ENCODE measurements at places on chromosomes 5 and 9. TPM values are rescaled to one million over a fixed set of nuclear protein-coding genes. Genes with fewer than 3 reads are reported as not detected.

SLC34A3 gene
- total RNA-seq = not detected

- H3K27ac ChIP-seq = no peak overlapping the region
- no peak for DNase-seq
- peaks cover 3% of the 10 kb centered on the region for H3K4me1 ChIP-seq
- H3K4me3 ChIP-seq = no peak overlapping the region
- no peaks in the 10 kb centered on the region for H3K27me3 ChIP-seq
These were observed 8.2 kb upstream of the RUFY1 start for GRCh38 chr5:179542170-179542569.

TLR4 gene
- 8.5 TPM for total RNA-seq

WHRN gene
- 3.2 TPM for total RNA-seq

GRCh38 chr5:33524476-33524875 lies 83.7 kb downstream of the TARS1 start:
- no peaks in the 10 kb centered on the region for H3K4me1 ChIP-seq
- DNase-seq = no peak
- no peaks in the 10 kb centered on the region for H3K27me3 ChIP-seq
- no peak overlapping the region for H3K4me3 ChIP-seq

DNA sequence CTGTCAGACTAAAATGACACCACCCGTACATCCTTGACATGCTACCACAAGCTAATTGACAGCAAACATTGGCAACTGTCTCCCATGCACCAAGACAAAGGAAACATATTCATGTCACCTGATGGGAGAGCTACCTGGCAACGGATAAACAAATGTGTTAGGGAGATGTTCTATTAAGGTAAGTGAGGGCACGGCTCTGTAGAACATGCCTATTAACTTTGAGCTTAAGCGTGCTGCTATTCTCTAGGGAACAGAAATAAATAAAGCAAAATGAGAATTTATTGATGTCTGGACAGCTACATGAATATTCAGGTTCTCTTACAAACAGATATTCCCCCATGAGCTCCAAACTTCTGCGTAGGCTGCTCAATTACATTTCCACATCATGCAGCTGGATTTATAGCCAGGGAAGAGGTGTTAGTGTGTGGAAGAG lies 361.4 kb upstream of the RFX3 start:
- no peak overlapping the region for H3K4me3 ChIP-seq
- no peak for DNase-seq
- H3K27ac ChIP-seq = no peak overlapping the region
- no peaks in the 10 kb centered on the region for H3K36me3 ChIP-seq

- H3K4me3 ChIP-seq = peak overlapping the region; percentile 99
- DNase-seq = peak; percentile 17
- H3K4me1 ChIP-seq = peaks cover 11% of the 10 kb centered on the region
- no peaks in the 10 kb centered on the region for H3K36me3 ChIP-seq
These were observed 681 bp downstream of the FNIP1 start for GRCh38 chr5:131795879-131796792.

DNA sequence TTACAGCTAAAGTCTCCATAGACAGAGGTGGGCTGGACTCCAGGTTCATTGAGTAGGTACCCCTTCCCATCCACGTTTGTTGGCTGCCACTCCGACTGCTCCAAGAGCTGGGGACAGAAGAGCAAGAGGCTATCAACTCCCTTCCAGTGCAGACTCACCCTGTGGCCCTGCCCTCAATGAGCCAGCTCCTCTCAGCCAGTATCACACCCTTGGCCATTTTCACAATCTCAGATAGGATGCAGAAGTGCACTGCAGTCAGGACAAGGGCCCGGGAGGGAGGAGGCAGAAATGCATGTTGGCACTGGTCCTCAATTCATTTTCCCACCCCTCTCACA lies 6.2 kb downstream of the IRF1 start:
- no peaks in the 10 kb centered on the region for H3K27me3 ChIP-seq
- no peak for DNase-seq
- H3K4me3 ChIP-seq = no peak overlapping the region
- H3K36me3 ChIP-seq = peaks cover 82% of the 10 kb centered on the region
- peaks cover 17% of the 10 kb centered on the region for H3K4me1 ChIP-seq

GRCh38 chr5:68369023-68369359 lies 153.4 kb downstream of the PIK3R1 start:
- no peaks in the 10 kb centered on the region for H3K36me3 ChIP-seq
- H3K4me1 ChIP-seq = peaks cover 15% of the 10 kb centered on the region
- no peak overlapping the region for H3K27ac ChIP-seq
- H3K27me3 ChIP-seq = no peaks in the 10 kb centered on the region

DNA sequence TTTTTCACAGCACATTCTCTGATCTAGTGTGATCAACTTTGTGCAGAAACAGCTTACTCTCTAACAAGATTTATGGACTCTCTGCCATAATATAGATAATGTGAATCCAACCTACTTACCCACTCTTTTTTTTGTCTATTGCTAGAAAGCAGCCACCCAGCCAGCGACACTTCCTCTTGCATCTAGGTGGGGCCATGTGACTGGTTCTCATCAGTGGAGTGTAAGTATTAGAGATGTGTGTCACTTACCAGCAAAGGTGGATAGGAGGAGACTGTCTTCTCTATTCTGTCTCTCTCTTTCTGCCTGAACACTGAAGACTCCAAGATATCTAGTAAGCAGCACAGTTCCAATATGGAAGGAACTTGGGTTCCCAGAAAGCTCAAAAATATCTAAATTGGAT lies 174.8 kb downstream of the MCTP1 start:
- H3K36me3 ChIP-seq = no peaks in the 10 kb centered on the region
- H3K4me3 ChIP-seq = no peak overlapping the region
- no peak overlapping the region for H3K27ac ChIP-seq
- H3K4me1 ChIP-seq = no peaks in the 10 kb centered on the region

MZB1 gene
- 400 TPM for total RNA-seq

DNA sequence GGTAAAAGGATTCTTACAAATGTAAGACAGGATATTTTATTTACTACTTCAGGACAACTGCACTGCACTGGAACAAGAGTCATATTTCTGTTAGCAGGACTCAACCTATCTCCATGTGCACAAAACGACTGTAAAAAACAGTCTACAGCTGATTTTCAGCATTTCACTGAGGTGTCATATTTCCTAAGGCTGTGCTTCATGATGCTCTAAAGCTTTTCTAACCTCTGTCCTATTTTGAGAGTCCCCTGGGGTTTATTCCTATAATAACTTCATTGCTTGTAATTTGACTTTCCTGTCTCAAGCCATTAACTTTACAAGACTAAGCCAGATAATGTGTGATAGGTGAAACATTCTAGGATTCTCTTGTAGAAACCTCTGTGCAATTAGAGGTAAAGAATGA lies 472.3 kb downstream of the HINT1 start:
- no peaks in the 10 kb centered on the region for H3K4me1 ChIP-seq
- H3K36me3 ChIP-seq = no peaks in the 10 kb centered on the region
- no peaks in the 10 kb centered on the region for H3K27me3 ChIP-seq
- H3K27ac ChIP-seq = peak overlapping the region; percentile 61
- DNase-seq = no peak

TMEM215 gene
- not detected for total RNA-seq

DNA sequence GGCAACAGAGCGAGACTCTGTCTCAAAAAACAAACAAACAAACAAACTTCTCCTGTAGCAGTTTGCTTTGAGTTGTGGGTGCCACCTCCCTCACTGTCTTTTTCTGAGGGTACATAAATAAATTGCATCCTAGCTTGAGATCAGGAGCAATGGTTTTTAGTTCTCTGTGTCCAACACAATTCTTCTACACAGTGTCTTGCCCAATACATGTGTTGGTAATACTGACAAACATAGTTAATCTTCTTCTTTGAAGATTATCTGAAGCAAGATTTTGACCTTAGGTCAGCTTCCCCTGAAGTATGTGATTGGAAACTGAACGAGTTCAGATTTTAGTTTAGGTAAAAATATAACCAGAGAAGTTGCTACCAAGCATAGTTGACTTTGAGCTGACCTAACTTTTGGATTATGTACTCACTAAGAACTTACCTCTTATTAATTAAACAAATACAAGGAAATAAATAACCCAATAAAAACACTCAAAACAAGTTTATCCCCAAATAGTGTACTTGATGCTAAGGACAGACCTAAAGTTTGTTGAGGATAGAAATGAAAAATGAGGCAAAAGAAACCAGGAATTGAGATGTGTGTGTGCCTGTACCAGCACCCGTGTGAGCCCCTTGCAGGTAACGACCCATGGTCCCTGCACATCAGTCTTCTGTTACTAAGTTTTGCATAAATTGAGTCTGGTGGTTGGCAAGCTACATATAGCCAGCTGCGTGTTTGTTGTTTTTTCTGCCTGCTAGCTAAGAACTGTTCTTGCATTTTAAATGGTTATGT lies 16.2 kb downstream of the TJP2 start:
- H3K27me3 ChIP-seq = no peaks in the 10 kb centered on the region
- no peak for DNase-seq
- H3K4me1 ChIP-seq = peaks cover 23% of the 10 kb centered on the region
- H3K27ac ChIP-seq = no peak overlapping the region
- no peak overlapping the region for H3K4me3 ChIP-seq

DNA sequence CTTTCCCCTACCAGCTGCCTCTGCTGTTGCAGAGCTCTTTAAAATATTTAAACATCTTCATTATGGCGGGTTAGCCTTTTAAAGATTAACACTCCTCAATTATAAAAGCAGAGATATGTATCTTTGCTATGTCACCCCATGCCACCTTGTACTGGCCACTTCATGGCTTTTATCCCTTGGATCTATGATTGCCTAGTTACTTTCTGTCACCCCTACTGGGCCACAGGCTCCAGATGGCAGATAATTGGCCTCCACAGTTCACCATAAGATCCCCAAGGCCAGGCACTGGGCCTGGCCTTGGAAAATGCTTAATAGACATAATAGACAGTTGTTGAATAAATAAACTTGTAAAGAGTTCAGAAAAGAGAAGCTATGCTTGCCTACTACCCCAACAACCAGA lies 142.0 kb upstream of the SHB start:
- peaks cover 2% of the 10 kb centered on the region for H3K4me1 ChIP-seq
- no peaks in the 10 kb centered on the region for H3K36me3 ChIP-seq
- no peak for DNase-seq
- H3K4me3 ChIP-seq = no peak overlapping the region
- no peaks in the 10 kb centered on the region for H3K27me3 ChIP-seq

DNA sequence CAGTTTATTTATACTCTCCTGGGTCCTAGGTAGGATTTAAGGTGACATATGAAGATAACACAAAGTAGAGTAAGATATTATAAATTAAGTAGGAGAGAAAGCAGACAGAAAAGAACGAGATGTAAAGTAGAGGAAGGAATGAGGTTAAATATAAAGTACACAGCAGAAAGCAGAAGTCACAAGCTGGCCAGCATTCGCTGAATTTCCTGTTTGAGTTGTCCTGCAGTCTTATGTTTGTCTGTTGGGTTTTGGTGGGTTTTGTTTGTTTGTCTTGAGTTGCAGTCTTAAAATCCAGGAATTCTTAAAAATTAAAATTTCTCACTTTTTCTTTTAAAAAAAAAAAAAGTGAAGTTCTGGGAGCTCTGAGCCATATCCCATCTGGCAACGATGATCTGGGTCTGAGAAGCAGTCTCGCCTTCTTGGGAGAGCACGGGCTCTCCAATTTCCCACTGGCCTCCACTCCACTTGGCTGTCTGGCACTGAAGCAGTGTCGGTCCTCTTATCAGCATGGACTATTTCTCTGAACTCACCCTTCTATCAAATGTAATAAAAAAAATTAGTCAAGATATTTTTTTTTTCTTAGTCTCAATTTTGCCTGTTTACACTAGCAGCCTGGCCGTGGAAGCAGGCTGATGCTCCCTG lies 2.0 kb downstream of the S100Z start:
- no peak overlapping the region for H3K4me3 ChIP-seq
- H3K36me3 ChIP-seq = no peaks in the 10 kb centered on the region
- peaks cover 8% of the 10 kb centered on the region for H3K4me1 ChIP-seq
- no peaks in the 10 kb centered on the region for H3K27me3 ChIP-seq
- no peak overlapping the region for H3K27ac ChIP-seq
- DNase-seq = no peak

TOR1A gene
- 28.6 TPM for total RNA-seq

DNA sequence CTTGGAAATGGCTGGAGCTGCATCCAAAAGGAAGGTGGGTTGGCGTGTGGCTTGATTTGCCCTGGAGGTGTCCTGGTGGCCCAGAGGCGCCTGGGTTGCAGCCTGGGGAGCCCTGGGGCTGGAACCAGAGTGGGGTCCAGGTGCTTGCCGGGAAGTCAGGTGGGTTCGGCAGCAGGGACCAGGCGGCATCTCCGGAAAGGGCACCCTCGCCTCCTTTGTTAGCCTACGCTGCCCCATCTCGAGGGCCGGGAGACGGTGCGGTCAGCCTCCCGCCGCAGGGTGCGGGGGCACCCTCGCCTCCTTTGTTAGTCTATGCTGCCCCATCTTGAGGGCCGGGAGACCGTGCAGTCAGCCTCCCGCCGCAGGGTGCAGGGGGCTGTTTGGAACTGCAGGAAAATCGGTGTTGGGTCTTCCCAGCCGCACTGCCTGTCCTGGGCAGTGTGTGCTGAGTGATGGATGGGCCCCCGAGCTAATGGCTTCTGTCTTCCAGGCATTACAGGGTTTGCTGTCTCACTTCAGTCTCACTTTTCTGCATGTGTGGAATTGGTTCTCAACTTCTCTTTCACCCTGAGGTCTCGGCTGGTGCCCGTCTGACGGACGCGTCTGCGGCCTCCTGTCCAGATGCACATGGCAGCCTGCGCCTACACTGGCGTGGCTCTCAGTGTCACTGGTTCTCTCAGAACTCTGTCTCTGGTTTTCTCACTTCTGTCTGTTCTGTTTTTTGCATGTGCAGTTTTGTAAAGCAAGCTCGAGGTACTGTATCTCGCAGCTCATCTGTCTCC lies 139.0 kb downstream of the CACNA1B start:
- no peak overlapping the region for H3K27ac ChIP-seq
- no peaks in the 10 kb centered on the region for H3K4me1 ChIP-seq
- H3K36me3 ChIP-seq = no peaks in the 10 kb centered on the region
- H3K4me3 ChIP-seq = no peak overlapping the region
- DNase-seq = no peak

DNA sequence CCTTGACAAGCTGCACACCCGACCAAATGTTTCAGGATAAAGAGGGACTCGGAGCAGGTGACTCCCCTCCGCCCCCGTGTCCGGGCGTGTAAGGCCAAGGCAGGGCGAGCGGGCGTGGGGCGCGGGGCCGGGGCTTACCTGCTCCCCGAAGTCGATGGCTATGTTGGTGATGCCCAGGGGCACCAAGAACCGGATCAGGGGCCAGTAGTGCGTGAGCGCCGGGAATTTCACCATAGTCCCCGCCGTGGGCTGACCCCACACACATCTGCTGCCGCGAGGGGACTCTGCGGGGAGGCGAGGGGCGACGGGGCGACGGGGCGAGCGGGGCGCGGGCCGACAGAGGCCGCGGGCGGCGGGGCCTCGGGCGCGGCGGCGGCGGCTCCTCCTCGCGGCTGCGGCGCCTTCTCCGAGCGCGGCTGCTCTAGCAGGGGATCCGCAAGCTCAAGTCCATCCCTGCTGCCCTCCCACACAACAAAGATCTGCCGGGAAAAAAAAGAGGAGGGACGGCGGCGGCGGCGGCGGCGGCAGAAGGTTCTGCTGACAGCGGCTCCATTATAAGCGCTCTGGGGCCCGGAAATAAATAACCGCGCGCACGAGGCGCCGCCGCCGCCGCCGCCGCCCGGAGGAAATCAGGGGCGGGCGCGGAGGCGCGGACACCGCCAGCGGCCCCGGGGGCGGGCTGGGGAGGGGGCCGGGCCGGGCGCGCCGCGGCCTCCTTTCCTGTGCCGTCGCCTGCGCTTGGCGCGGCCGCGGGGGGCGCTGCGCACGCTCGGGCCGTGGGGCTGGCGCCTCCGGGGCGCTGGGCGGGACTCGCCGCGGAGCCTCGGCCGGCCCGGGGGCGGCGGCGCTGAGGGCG lies at the start of gene ANKH:
TSS of gene ANKH (minus strand) at position 565 of the 856 bp plus-strand sequence. CDS start at position 234, 331 bp downstream.
- H3K4me3 ChIP-seq = peak within 1 kb of the TSS; percentile 45
- H3K36me3 ChIP-seq = no peaks in the 10 kb centered on the region
- peaks cover 7% of the 10 kb centered on the region for H3K4me1 ChIP-seq
- peaks cover 2% of the 10 kb centered on the region for H3K27me3 ChIP-seq
- peak; percentile 30 for DNase-seq

GRCh38 chr9:113620377-113621161 lies 157.0 kb downstream of the RGS3 start:
- H3K27me3 ChIP-seq = peaks cover 28% of the 10 kb centered on the region
- H3K4me1 ChIP-seq = peaks cover 10% of the 10 kb centered on the region
- H3K27ac ChIP-seq = no peak overlapping the region
- no peak for DNase-seq
- no peaks in the 10 kb centered on the region for H3K36me3 ChIP-seq
